ENCODE measurements at places on chromosomes 7 and 10. TPM values are rescaled to one million over a fixed set of nuclear protein-coding genes. Genes with fewer than 3 reads are reported as not detected.

DNA sequence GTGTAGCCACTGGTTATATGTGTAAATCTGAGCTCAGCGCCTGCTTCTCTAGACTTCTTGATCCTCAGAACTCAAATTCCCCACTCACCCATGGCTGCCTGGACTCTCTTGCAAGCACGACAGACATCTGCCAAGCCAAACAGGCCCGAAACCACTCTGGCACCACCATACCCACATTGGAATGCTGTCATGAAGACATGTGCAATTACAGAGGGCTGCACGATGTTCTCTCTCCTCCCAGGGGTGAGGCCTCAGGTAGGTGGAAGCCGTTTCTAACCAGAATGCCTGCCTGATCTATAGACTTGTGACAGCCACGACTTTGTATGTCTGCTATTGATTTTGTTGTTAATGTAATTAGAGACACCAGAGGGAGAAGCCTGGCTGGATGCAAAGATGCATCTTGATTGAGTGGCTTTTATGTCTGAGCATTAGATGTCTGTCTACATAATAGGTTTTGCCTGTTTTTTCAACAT is 4.0 kb downstream of the BAMBI start:
- no peaks in the 10 kb centered on the region for H3K27me3 ChIP-seq
- no peak for DNase-seq
- no peak overlapping the region for H3K27ac ChIP-seq

DNA sequence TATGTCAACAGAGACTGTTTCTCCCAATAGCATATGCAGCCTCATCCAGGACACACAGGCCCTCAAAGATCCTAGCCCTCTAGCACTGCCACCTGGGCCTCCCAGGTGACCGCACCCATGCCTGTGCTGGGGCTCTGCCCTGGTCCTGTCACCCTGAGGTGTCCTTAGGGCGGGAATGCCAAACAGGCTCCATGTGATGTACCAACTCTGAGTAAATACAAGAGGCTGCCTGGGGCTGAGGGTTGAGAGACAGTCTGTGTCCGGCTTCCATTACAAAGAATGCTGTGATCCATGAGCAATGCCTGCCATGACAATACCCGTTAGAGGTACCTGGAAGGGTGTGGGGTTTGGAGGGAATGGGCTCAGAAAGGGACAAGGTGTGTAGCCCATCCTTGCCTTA is 83.0 kb upstream of the KAT6B start:
- peaks cover 4% of the 10 kb centered on the region for H3K4me1 ChIP-seq
- no peak overlapping the region for H3K27ac ChIP-seq
- no peak overlapping the region for H3K4me3 ChIP-seq
- DNase-seq = no peak
- no peaks in the 10 kb centered on the region for H3K36me3 ChIP-seq

DNA sequence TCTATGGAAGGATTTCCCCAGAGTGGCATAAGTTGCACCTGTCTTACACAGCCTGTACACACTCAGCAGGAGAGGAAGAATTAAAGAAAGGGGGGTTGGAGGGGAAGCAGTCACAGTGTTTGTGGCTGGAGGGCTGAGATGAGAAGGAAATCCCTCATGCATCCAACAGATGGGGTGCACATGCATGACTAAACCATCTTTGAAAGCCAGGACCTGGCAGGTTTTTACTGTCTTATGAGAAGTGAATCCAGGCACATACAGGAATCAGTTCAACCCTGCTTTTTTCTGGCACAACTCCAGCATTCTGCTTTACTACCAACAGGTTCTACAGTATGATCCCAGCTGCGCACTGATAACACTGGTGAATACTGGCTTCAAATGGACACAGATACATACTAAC is 107.7 kb downstream of the CACNA2D1 start:
- no peak overlapping the region for H3K4me3 ChIP-seq
- no peaks in the 10 kb centered on the region for H3K27me3 ChIP-seq
- DNase-seq = no peak
- H3K4me1 ChIP-seq = peaks cover 5% of the 10 kb centered on the region
- H3K27ac ChIP-seq = no peak overlapping the region
- no peaks in the 10 kb centered on the region for H3K36me3 ChIP-seq

DNA sequence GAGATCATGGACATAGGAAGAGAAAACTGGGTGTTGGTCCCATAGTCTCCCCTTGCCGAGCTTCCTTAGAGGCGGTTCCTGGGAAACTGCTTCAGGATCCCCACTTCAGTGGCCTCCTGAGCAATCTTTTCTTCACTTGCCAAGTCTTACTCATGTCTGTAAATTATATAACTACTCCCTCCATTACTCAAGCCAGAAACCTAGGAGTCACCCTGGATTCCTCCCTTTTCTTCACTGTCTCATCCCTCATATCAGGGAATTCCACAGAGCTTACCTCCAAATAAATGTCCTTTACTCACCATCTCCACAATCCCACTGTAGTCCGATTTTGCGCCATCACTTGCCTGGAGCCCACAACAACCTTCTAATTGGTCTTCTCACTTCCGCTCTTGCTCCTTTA is 29.1 kb upstream of the TRUB1 start:
- no peaks in the 10 kb centered on the region for H3K4me1 ChIP-seq
- no peak for DNase-seq
- H3K27me3 ChIP-seq = no peaks in the 10 kb centered on the region
- H3K27ac ChIP-seq = no peak overlapping the region

DNA sequence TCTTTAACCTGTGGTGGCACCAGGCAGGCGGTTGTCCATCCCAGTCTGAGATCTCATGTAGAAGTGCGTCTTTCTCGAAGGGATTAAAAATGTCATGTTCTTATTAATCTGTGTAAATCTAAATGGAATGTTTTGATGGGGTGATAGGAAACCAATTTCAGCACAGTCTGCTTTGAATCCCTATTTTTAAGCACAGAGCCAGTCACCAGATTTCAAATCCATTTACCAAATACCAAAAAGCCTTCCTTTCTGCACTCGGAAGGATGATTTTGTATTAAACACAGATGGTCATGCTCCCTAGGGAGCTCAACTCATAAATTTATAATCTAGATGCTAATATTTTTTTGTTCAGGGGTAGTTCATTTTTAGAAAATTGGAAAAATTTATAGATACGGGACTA is 160.6 kb upstream of the AOAH start:
- H3K27me3 ChIP-seq = no peaks in the 10 kb centered on the region
- H3K27ac ChIP-seq = no peak overlapping the region
- no peak for DNase-seq
- peaks cover 2% of the 10 kb centered on the region for H3K4me1 ChIP-seq
- no peak overlapping the region for H3K4me3 ChIP-seq

- no peaks in the 10 kb centered on the region for H3K27me3 ChIP-seq
- H3K27ac ChIP-seq = no peak overlapping the region
- no peaks in the 10 kb centered on the region for H3K36me3 ChIP-seq
- no peak for DNase-seq
- no peak overlapping the region for H3K4me3 ChIP-seq
Measured at GRCh38 chr10:6841761-6842160, 261.7 kb upstream of the PRKCQ start.

DNA sequence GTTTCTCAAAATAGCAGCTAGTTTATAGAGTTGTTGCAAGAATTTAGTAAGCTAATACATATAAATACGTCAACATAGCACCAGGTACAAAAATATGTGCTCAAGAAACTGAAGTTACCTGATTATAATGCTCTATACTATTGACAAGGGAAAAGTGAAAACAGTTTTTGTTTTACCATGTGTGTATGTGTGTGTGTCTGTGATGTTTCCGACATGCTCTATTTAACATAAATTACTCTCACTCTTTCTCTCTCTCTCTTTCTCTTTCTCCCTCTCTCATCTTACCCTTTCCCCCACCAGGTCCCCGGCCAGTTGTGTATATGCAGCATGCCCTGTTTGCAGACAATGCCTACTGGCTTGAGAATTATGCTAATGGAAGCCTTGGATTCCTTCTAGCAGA is 4.3 kb downstream of the LIPN start:
- no peak for DNase-seq
- no peak overlapping the region for H3K27ac ChIP-seq
- H3K27me3 ChIP-seq = peaks cover 28% of the 10 kb centered on the region
- no peak overlapping the region for H3K4me3 ChIP-seq
- peaks cover 4% of the 10 kb centered on the region for H3K4me1 ChIP-seq

IGFBP3 gene
- 20.3 TPM for total RNA-seq

DNA sequence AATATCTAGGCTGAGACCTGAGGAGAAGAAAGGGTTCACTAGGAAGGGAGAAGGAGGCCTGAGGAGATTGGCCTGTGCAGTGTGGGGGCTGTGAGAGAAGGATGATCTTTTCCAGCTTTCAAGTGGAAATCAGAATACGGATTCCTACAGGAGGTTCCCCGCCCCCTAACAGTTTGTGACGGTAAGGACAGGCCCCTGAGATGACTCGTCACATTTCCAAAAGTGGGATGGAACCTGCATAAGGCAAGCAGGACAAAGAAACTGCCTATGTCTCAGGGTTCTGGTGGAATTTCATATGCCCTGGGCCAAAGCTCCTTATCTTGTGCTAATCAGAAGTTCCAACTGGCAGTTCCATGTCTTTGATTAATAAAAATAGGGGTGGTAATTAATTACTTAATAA is 275.6 kb downstream of the SNX10 start:
- H3K27ac ChIP-seq = no peak overlapping the region
- H3K36me3 ChIP-seq = no peaks in the 10 kb centered on the region
- H3K27me3 ChIP-seq = no peaks in the 10 kb centered on the region
- peak; percentile 64 for DNase-seq
- H3K4me3 ChIP-seq = no peak overlapping the region

DNA sequence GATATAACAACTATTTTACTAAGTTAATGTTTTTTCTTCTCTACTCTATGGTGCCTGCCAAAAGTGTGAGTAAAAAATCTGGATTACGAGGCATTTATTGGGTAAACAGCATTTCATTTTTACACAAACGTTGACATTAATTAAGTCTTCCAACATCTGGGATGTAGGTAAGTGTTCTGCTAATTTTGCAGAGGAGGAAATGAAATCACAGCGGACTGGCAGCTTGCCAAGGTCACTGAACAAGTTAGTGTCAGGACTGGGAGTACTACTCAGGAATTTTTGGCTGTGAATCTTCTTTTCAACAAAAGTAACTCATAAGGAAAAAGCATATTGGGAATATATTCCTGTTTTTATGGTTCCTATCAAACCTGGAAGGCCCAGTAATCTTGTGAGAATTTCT is 612.1 kb upstream of the FZD8 start:
- no peaks in the 10 kb centered on the region for H3K36me3 ChIP-seq
- no peak overlapping the region for H3K4me3 ChIP-seq
- H3K4me1 ChIP-seq = no peaks in the 10 kb centered on the region
- no peak for DNase-seq
- H3K27me3 ChIP-seq = no peaks in the 10 kb centered on the region

GRCh38 chr10:20944789-20945502 is 47.8 kb upstream of the NEBL start:
- H3K4me1 ChIP-seq = no peaks in the 10 kb centered on the region
- H3K36me3 ChIP-seq = peaks cover 8% of the 10 kb centered on the region
- no peaks in the 10 kb centered on the region for H3K27me3 ChIP-seq
- H3K27ac ChIP-seq = no peak overlapping the region
- no peak for DNase-seq

DNA sequence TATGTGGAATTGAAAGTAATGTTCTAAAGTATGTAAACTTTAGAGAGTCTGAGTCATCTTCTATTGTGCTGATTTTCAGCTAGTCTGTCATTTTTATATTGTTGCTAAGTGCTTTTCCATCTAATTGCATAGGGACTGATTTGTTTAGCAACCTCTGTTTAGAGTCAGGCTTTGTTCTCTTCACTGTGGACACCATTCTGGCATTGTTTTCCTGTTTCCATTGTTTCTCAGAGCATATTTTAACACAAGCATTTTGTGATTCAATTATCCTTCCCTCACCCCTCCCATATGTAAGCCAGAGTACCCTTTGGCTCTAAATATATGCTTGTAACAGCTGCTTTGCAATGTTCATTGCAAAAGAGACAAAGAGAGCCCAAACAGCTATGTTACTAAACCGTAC is 748.4 kb upstream of the PHF14 start:
- H3K4me1 ChIP-seq = no peaks in the 10 kb centered on the region
- H3K27me3 ChIP-seq = no peaks in the 10 kb centered on the region

DYNC1I1 gene
- total RNA-seq = 23.1 TPM

AASS gene
- total RNA-seq = 36.7 TPM

MYH16 gene
- not detected for total RNA-seq

DNA sequence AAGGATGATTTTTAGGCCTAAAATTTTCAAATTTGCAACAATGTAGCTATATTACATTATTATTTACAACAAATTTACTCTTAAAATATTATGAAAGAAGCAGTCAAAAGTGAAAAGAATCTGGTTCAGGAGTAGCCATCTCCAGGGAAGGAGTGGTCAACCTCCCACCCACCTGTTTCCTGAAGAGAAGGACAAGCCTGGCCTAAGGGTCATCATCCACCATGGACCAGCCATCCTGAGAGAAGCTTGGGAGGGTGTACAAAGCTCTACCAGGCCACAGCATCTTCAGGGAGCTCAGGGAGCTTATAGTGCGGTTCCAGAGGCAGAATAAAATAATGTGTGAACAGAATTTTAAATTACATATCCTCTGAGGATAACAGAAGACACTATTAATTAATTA is 38.1 kb downstream of the COL1A2 start:
- H3K27me3 ChIP-seq = peaks cover 9% of the 10 kb centered on the region
- H3K4me3 ChIP-seq = no peak overlapping the region
- no peak overlapping the region for H3K27ac ChIP-seq

DNA sequence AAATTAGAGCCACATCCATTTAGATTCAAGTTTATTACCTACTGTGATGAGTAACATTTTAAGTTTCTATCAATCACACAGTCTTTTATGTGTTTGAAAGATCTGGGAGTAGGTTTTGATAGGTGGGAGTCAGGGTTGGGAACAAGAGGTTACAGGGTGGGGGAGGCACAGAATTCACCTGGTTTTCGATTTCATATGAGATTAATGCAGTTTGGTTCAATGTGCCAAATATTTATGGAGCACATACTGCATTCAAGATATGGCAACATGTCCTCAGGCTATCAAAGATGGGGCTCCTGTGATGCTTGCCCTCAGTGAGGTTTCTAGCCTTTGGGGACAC is 564.1 kb downstream of the SUGCT start:
- no peaks in the 10 kb centered on the region for H3K4me1 ChIP-seq
- no peak overlapping the region for H3K27ac ChIP-seq
- no peaks in the 10 kb centered on the region for H3K36me3 ChIP-seq

DNA sequence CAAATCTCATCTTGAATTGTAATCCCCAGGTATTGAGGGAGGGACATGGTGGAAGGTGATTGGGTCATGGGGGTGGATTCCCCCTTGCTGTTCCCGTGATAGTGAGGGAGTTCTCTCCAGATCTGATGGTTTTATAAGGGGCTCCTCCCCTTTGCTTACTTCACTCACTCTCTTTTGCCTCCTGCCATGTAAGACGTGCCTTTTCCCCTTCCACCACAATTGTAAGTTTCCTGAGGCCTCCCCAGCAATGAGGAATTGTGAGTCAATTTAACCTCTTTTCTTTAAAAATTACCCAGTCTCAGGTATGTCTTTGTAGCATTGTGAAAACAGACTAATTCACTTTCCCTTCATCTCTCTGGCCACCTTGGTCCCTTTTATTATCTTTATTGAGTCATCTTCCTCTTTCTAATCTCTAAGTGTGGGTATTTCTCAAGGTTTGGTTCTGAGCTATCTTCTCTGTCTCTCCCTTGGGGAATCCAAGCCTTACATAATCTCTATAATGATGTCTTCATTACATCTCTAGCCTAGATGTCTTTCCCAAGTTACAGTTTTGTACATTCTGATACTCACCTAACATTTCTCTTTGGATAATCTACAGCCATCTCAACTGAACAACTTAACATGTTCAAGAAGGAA is 99.1 kb upstream of the JCAD start:
- no peaks in the 10 kb centered on the region for H3K36me3 ChIP-seq
- no peak overlapping the region for H3K27ac ChIP-seq
- no peak for DNase-seq
- no peak overlapping the region for H3K4me3 ChIP-seq
- no peaks in the 10 kb centered on the region for H3K4me1 ChIP-seq

All from endodermal cell (in vitro differentiated cells).